ENCODE measurements at places on chromosomes 12 and 14.

GRCh38 chr12:104219908-104220404 is 4.4 kb downstream of the TXNRD1 start:
- no peak for DNase-seq

- no peak for DNase-seq
These were observed 249.5 kb downstream of the APAF1 start for GRCh38 chr12:98894412-98895085.

- DNase-seq = no peak
These were observed 8.6 kb upstream of the ETFBKMT start for GRCh38 chr12:31650918-31651317.

GRCh38 chr12:126156806-126157574 is 1091.8 kb downstream of the AACS start:
- DNase-seq = no peak

DNA sequence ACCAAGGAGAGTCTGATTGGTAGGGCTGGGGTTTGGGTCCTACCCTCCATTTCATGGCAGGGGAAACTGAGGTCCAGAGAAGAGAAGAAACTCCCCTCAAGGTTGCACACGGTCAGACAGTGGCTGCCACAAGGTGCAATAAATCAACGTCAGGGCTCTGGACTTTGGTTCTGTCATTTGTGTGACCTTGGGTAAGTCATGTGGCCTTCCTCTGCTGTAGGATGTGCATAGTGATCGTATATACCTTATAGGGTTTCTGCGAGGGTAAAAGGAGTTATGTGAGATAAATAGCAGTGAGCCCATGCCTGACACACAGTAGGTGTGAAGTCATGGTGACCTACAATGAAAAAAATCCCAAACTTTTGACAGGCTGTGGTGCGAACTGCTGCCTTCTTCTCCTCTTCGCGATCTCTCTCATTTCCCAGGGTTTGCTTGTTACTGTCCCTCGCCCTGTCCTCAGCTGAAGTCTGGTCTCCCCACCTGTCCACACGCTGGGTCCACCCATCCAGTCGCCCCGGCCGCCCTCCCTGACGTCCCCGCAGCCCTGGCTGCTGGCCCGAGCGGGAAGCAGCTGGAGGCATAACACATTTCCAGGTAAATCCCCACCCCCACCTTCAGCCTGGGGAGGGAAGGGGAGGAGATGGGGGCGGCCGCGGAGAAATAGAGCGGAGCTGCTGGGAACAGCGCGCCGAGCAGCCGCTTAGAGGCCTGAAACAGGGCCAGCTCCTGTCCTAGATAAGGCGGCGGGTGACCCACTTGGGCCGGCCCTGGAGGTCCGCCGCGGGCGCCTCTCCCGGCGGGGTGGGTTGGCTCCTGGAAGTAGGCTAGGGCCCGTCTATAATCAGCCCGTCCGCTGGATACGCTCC is 1.8 kb upstream of the FAM222A start:
- no peak for DNase-seq

GRCh38 chr12:52585946-52586345 is 12.3 kb upstream of the KRT74 start:
- DNase-seq = no peak

DNA sequence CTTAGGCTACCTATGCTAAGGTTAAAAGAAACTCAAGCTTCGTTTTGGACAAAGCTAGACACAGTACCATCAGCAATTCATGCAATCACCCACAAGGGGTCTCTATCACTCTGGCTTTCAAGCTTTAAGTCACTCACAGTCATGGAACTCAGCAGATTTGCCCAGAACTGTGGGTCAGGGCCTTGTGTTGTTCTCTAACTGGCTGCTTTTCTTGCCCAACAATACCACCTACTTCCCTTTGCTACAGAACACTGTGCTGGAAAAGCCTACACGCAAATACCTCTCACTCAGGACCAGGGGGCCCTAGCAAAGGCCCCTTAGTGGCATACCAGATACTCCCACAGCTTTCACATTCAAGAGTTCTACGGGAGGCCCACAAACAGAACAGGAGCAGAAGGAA is 9.1 kb downstream of the NEMP1 start:
- DNase-seq = peak; percentile 19

DNA sequence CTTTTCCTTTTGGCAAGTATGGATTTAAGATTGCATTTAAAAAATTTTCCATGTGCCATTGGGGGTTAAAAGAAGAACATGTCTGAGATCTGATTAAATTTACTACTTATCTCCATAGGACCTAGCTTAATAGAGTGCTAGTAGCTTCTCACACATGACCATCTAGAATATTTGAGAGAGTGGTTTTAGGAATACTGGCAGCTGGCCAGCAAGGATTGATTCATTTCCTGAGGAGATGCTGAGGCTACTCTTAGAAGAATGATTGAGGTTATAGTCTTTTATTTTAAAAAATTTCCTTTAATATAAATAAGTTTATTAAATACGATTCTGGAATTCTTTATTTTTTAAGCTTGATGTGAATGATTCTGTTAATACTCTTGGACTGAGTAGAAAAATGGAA is 56.2 kb downstream of the MIPOL1 start:
- DNase-seq = no peak

DNA sequence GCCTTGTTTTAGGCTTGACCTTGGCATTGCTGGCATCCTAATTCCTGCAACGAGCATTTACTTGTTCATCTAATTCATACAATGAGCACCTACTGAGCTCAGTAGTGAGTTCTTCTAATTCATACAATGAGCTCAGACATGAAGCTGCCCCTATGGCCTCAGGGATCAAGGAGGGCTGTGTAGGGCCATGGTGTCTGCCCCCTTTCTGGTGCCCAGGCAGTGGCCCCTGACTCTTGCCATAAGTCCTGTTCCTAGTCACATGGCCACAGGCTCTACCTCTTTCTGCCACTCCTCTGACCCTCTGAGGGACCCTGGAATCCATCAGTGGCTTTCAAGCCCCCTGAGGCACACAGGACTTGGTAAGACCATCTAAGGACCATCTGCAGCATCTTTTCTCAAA is 148.8 kb downstream of the ZFP36L1 start:
- DNase-seq = no peak
